RCC 7860 (cell line): ENCODE measurements at places on chromosomes 4 and X.

DNA sequence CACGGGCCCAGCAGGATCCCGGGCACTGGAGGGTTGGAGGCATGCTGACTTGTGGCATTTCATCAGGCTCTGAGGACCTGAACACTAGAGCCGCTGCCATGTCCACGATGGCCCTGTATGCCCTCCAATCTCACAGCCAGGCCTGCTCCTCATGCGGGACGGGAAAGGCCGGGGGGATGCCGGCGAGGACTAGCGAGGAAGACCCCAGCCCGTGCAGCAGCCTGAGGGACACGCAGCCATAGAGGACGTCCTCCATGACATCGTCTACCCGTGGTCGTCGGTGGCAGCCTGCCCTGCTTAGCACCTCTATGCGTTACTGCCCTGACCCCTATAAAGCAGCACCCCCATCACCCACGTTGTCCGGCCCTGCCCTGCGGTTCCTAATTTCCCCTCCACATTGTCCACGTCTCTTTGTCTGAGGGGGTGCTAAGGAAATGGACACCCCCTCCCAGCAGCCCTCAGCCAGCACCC lies 32.6 kb downstream of the HMX1 start:
- no peak for DNase-seq

DNA sequence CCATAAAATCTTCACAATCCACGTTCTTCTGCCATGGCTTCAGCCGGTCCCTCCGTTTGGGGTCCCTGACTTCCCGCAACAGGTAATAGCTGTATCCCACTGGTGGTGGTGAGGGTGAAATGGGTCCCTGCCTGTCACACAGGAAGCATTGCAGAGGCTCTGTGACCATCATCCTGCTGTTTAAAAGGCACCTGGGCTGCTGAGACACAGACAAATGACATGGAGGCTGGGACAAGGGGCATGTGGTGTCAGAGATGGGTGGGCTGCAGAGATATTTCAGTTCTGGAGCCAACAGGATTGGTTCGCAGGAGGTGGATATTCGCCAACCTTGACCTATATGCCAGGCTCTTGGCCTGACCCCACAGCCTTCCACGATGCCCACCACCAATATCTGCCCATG lies 82.1 kb downstream of the JAKMIP1 start:
- DNase-seq = no peak

DNA sequence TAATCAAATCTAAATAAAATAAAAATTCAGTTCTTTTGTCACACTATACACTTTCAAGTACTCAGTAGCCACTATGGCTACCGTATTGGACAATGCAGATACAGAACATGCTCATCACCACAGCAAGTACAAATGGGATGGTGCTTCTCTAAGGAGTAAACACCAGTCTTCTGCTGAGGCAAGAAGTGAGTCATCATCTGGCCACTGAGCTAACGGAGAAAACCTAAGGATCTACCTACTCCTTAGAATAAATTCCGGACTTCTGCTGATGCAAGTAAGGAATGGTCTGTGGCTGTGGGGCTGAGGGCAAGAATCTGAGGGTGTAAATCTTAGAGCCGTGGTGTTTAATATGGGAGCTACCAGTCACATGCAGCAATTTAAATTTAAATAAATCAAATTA lies 11.3 kb upstream of the RBMXL3 start:
- no peak for DNase-seq

DNA sequence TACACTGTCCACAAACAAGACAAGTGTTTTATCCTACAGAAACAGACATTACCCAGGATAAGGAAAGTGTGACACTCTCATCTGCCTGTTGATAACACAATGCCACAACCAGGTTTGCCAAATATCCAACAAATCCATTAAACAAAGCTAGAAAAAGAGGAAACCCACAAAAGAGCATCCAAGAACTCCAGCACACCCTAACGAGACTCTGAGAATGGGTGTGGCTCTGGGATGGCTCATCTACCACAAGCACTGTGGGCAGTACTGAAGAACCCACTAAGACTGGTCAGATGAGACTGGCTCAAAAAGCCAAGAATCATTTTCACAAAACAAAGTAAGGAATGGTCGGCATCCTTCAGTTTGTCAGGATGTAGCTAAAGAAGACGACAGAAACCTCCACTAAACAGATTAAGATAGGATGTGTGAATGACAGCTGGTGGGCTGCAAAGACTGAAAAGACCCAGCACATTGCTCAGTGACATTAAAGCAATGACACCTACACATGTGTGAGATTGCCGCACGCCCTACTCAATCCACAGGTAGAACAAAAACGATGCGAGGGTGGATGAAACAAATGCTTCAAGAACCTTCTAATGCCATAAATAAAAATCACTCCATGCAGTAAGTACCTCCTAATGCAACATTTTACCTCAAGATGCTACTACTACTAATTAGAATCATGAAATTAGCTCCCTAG lies 14.7 kb downstream of the ATP8A1 start:
- DNase-seq = no peak

DNA sequence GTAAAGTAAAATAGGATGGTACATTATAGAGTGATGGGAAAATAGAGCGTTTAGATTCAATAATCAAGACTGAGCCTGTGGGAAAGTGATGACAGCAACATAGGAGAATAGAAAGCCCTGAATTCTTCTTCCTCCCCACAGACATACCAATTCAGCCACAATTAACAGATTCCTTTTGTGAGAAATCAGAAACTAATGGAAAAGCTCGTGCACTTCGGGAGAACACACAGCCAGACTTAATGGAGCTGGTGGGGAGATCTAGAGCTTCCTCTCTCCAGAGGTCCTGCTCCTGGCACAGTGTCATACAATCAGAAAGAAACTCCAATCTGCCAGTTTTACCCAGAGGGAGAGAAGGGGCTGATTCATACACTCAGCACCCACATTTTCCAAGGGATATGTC lies 676.3 kb upstream of the BOD1L1 start:
- DNase-seq = no peak

- DNase-seq = no peak
Observed at GRCh38 chr4:17055788-17056187, 157.3 kb upstream of the LDB2 start.

DNA sequence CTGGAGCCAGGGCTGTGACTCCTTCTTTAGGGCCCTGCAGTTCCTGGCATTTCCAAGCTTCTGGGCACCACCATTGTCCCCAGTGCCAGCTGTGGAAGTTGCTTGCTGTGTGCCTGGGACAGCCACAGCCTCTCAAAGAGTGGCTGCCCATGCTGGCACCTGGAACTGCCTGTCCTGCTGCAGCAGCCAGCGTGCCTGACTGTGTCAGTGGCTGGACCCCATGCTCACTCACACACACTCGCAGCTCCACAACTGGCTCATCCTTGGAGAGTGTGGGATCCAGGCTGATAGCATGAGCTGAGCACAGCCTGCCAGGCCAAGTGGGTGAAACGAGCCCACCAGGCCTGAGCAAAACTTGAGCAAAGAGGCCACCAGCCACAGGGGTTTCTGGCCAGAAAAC lies 1107.6 kb downstream of the C4orf33 start:
- DNase-seq = no peak

GRCh38 chrX:147573266-147573665 lies 338.5 kb upstream of the FMR1 start:
- DNase-seq = no peak

- DNase-seq = no peak
Observed at GRCh38 chr4:158739600-158739999, 16.4 kb upstream of the PPID start.
